Pancreas (tissue), 10 donors: ENCODE measurements at places on chromosomes 6 and 20. TPM values are rescaled to one million over a fixed set of nuclear protein-coding genes. Genes with fewer than 3 reads are reported as not detected.

DNA sequence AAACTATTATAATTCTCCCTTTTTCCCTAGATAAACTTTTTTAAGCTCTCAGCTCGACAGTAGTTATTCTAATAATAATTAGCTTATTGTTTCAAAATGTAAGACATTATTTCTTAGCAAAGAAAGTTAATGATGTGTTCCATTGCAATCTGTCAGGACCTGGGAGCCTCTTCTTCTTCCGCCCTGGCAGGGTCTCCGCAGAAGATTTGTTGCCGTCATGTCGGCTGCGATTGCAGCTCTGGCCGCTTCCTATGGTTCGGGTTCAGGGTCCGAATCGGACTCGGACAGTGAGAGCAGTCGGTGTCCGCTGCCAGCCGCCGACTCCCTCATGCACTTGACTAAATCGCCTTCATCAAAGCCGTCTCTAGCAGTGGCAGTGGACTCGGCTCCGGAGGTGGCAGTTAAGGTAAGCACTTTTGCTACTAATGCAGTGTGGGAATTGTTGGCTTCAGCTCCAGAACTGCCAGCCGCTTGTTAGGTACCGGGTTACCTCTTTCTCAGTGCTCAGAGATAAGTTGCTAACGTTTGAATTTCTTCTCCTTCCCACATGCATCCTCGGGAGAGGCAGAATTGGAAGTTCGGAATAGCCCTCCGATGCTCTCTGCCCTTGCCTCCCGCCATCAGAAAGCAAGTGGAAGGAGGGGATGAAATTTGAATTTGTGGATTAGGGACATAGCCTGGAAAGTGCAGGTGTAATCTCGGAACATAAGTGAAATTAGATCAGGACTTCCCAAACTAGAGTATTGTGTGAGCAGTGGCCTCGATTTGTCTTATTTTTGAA, at the start of gene CDC40:
CDC40 (plus strand) TSS at position 200 of the 781 bp plus-strand sequence; CDS start at position 218, 18 bp downstream.
- DNase-seq = peak; percentile 64

DNA sequence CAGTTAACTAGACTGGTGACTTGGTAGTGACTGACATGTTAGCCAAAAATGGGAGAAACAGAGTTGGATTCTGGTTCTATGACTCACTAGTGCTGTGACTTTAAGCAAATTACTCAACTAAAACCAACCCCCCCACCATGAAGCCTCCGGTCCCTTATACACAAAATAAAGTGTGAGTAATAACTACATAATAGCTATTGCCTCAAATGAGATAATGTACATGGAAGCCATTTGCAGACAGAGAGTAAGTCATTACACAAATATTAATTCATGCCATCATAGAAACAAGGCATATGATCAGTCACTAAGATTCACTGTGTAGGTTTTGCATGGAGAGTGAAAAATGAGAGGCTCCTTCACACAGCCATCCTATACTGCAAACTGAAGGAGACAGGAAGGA, 111.9 kb downstream of the HIVEP2 start:
- no peak for DNase-seq

GRCh38 chr6:147260091-147260490, 55.9 kb downstream of the STXBP5 start:
- DNase-seq = no peak

- DNase-seq = no peak
Observed at GRCh38 chr20:10705801-10706459, 32.1 kb upstream of the JAG1 start.

DNA sequence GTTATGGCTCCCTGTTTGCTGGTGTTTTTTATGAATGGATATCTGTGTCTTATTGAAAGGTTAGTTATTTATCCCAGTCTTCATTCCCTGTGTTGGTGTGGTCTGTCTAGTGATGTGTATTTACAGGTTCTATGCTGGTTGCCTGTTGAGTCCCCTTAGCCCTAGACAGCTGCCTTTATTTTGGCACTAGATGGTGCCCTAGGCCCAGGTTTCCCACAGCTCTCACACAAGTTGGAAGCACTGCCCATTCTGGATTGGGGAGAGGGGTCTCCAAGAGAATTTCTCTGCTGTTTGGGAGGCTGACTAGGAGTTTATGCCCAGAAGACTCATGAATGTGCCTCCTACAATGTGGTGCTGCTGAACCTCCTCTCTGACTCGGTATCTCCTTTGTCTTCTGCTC, 12.4 kb downstream of the GRM1 start:
- DNase-seq = no peak

DNA sequence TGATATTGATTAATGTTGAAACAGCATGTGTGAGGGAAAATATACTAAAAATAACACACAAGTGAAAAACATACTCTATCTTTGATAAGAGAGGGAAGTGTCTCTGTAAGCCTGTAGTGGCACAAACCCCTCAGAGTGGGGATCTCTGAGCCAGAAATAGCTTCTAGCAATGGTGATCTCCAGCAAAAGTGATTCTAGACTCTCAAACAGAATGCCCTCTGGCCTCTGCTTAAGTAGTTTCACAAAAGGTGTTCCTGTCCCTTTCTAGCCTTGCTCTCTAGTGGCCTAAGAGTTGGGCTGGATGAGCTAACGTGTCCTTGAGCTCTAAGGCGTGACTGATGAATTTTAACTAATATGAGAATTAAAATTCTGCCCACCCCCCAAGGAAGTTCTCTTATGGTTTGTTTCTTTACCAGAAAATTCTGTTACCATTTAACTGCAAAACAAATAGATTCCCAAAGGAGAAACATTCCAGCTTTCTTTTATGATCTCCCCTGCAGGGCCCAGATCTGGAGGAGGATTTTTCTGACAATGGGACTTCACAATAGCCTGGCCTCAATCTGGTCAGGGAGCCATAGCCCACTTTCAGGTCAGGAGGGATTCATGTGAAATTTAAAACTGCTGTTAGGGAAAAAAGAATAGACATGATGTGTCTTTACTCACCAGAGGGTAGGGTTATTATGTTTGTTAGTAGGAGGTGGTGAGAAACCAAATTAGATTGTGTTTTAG, 182.5 kb upstream of the LAMP5 start:
- DNase-seq = no peak

DNA sequence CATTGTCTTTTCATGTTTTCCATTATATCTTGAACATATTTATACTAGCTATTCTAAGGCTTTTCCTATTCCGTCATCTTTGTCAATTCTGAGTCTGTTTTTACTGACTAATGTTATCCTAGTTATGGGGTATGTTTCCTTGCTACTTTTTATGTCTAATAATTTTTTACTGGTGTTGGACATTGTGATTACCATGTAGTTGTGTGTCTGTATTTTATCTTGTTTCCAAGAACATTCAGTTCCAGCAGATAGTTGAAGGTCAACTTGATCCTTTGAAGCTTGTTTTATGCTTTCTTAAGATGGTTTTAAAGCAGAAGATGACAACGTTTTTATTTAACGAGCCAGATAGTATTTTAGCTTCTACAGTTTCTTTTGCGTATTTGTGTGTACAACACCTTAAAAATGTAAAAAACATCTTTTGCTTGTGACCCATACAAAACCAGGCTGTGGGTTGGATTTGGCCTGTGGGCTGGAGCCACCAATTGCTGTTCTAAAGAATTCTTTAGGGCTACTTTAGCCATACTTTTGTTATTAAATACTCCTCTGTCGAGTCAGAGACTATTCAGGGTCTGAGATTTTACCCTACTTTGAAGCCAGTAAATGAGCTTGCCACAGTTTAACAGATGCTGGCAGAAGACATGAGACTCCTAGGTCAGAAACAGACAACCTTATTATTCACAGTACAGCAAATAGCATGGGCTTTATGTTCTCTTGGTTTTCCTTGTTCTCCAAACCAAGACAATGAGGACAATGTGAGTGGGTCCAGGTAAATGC, 38.7 kb upstream of the REV3L start:
- no peak for DNase-seq

DNA sequence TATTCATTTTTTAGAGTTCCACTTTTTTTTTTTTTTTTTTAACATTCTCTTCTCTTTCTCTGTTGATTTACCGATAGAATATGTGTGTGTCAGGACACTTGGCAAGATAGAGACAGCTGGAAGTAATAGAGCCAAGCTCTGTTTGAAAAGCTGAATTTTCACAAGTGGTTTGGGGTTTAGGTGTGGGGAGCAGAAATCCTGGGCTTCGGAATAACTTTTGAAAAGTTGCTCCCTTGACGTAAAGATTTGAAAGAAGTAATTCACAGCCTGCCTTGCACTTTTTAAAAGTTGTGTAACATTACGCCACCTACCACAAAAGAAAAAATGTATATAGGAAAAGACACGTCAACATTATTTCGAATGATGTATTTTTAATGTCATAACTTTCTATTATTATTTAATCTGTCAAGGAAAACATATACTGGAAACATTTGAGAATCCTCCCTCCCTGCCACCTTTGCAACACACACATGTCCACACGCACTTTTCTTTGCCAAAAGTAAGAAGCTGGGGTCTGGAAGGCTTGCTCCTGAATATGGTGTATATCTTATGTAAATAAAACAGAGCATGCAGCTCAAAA, 917.9 kb downstream of the KIF16B start:
- DNase-seq = no peak

- DNase-seq = no peak
Observed at GRCh38 chr6:33807606-33808005, 3.8 kb upstream of the MLN start.

GRCh38 chr20:9177278-9177677, 108.4 kb downstream of the PLCB4 start:
- DNase-seq = no peak

DNA sequence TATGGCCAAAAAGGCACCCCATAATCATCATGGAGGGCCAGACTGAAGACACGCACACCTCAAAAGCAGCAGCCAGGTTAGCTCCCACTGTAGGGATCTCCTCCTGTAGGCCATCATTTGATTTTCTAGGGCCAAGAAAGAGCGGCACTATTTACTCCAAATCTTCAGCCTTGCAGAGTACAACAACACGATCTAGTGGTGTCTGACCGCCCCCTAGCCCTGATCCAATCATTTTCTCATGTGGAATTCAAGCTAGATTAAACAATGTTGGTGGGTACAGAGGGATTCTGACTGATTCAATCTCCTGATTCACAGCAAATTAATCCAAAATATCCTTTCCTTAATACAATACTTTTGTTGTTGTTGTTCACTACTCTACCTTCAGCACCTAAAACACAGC, 12.5 kb downstream of the GNAS-AS1 start:
- DNase-seq = no peak

DNA sequence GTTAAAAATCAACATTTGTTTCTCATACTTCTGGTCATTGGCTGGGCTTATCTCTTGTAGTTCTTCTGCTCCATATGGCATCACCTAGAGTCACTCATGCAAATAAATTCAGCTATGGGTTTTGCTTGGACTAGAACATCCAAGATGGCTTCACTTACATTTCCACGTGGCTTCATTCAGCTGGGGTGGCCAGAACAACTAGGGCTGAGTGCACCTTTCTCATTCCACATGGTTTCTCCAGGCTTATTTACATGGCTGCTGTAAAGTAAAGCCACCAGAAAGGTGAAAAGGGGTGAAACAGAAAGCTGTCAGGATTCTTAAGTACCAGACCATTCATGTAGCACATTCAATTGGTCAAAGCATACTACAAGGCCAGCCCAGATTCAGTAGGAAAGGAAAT, 151.1 kb upstream of the BMP2 start:
- no peak for DNase-seq

GRCh38 chr20:46709459-46710152, at the start of gene SLC2A10:
SLC2A10 (plus strand) TSS chr20:46709649; CDS start chr20:46709737, 88 bp downstream.
- peak; percentile 55 for DNase-seq

DNA sequence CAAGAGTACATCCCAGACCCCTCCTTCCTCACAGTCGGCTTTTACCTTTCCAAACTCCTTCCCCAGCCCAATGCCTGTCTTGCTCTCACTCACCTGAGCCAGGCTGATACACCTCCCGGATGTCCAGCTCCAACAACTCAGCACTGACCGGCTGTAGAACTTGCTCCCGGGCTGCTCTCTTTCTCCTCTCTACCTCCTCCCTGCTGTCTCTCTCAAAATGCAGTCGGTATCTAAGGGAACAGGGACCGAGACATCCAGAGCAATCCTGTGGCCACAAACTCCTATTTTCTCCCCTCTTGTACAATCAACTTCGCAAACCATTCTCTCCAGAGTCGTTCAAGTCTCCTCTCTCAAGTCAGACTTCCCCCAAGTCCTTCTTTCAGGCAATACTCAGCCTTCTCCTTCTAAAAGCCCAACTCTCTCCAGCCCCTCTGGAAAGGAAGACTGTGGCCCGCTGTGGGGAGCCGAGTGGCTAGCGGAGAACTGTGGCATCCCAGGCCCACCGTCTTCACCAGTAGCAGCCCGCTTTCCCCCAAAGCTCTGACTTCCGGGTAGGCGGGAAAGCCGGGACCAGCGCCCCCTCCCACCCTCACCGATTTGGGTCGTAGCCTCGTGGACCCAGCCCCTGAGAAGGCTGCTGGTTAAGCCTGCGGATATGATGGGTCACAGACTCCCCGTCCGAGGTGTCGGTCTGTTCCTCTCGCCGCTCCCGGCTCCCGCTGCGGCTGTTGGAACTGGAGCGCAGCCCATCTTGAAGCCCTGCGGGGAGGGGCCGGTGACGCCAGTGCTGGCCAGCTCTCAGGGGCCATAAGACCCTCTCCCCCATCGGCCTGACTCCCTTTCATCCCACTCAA, 1.1 kb downstream of the GNL1 start:
- DNase-seq = peak; percentile 60

GRCh38 chr6:135627092-135627715, 129.7 kb upstream of the AHI1 start:
- no peak for DNase-seq

GRCh38 chr20:1185790-1186334, 1.1 kb upstream of the TMEM74B start:
- DNase-seq = peak; percentile 23

- DNase-seq = no peak
Observed at GRCh38 chr20:50586531-50587232, 76.5 kb downstream of the PTPN1 start.

DNA sequence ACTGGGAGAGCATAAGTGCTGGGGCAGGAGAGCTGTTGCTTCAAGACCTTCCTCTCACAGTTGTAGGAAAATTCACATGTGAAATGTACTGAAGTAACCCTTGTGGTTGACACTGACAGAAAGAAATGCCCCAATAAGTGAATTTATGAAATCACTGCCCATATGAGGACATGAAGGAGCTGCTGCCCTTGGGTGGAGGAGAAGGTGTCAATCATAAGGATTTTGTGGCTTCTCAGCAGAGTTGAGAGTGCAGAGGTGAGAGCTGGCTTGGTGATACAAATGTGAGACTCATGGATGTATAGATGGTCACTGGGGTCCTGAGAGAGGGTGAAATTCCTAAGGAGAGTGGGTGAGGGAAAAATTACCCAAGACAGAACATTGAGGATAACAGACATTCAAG, 33.9 kb upstream of the CMTR1 start:
- DNase-seq = no peak

- DNase-seq = peak; percentile 67
Observed at GRCh38 chr6:35736253-35736894, 458 bp upstream of the ARMC12 start.

Gene CDH26
- 0.32 TPM for total RNA-seq

Gene BANF2
- 1.5 TPM for total RNA-seq

Gene MAP3K4
- 20.4 TPM for total RNA-seq

Gene POM121L2
- total RNA-seq = not detected

Gene KCNQ2
- total RNA-seq = 1.4 TPM

Gene FNDC11
- total RNA-seq = not detected

Gene UNC5CL
- 10.9 TPM for total RNA-seq

Gene TULP4
- total RNA-seq = 72.6 TPM

Gene FERMT1
- total RNA-seq = 3.3 TPM

Gene ID1
- total RNA-seq = 18.0 TPM

Gene SLC22A16
- not detected for total RNA-seq
